ENCODE measurements at places on chromosomes 2 and 18.

DNA sequence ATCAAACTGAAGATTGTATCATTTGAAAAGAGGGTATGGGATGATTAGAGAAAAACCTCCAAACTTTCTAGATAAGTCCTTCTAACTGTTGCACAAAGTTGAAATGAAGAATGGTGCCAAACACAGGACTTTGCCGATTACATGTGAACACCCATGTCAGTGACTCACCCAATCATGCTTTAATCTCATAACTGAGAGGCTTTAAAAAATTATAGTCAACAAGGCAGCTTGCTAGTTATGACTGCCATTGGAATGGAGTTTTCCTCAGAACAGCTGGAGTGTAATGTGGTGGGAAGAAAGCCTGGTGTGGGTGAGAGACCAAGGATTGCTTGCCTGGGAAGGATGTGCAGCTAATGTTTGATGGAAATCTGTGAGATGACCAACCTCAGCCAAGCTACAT is 98.2 kb upstream of the ALPP start:
- DNase-seq = no peak

DNA sequence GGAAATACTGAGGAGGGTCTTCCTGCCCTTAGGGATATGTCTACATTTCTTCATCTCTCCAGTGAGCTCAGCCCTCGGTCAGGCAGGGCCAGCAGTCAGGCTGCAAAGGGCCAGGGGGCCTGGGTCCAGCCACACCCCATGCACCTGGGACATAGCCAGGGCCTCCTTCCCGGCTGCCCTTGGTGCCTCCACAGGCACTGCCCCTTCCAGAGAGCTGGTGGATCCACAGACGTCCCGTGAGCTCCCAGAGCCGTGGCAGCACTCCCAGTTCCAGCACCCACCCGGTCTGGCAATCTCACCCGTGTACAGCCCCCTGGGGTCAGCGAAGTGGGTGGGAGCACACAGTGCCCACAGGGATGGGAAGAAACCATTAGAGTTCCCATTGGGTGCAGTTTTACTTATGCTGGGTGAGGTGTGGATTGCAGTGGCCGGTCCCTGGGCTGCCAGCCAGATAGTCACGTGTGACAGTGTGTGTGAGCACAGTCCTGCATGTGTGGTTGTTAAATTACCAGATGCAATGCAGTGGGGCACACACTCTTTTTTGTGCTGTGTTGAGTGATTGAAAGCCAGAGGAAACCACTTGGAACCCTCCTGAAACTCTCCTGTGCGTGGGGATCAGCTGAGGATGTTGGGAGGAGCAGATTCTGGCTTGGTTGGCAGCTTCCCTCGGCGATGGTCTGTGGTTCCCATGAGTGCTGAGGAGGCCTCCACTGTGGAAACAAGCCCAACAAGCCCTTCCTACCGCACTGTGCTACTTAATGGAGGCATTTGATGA is 131.0 kb downstream of the SNTG2 start:
- no peak for DNase-seq

- no peak for DNase-seq
These were observed 16.0 kb downstream of the ARID5A start for GRCh38 chr2:96552315-96553175.

GRCh38 chr2:14219306-14219705 is 413.2 kb upstream of the LRATD1 start:
- no peak for DNase-seq

DNA sequence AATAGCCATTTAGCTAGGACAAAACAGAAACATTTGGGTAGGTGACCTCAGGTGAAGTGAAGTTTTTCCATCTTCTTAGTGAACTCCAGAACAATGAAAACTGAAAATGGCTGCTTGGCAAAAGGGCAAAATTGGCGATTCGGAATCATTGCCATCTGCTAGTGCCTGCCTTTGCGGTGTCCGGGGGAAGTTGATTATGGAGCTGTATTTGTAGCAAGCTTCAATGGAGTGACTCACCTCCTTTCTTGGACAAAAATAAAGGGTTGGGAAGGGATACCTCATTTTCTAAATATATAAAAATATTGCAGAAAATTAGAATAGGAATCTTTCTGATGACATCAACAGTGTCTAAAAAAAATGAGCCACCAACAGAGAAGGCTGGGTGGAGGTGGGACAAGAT is 460.5 kb downstream of the TGIF1 start:
- no peak for DNase-seq

DNA sequence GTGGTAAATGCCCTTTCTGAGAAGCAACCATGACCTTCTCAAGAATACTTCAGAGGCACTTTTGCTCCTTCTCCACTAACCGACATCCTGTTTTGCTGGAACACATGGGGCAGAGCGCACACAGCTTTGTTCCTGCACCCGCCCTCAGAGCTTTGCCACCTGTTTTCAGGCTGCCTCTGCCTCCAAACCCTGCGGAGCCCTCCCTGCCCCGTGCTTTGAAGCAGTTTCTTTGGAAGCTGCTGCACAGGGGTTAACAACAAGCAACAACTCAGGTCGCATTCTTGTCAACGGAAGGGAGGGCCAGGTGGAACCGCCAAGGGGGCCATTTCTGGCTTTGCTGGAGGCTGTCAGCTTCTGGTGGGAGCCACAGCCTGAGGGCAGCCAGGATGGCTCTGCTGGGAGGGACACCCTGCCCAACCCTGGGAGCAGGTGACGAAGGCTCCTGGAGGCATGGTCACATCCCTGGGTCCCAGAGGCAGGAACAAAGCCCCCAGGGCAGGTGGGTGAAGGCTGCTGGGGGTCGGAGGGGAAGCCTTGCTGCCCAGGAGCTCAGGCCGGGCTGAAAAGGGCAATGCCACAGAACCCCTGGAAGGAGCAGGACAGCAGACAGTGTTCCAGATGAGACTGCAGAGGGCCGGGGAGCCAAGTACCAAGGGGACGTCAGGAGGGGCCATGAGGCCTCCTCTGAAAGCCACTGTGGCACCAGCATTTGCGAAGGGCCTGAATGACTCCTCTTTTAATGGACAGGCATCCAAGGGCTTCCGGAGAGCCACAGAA is 46.8 kb downstream of the MRPS5 start:
- DNase-seq = no peak

GRCh38 chr2:30708491-30709290 is 98.6 kb downstream of the CAPN13 start:
- no peak for DNase-seq

DNA sequence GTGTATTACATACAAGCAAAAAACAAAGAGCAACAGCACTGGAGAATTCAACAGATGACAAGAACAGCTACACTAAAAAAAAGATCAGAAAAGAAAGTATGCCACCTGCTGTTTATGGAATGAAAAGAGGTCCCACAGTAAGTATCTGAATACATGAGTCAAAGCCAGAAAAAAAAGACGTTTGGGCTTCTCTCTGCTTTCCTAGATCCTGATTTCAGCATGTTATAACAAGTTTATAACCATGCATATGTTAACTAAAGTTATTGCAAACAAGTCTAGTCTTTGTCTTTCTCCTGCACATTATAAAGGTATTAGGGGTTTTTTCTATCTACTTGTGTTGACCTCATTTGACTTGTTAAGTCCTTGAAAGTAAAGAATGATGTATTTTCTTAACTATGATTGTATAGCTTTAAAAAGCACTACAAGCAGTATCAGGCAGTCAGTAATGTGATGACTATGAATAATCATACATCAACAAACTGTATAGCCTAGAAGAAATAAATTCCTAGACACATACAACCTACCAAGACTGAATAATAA is 108.5 kb upstream of the COL5A2 start:
- no peak for DNase-seq

- no peak for DNase-seq
These were observed 15.0 kb downstream of the KCNJ13 start for GRCh38 chr2:232761301-232761907.

DNA sequence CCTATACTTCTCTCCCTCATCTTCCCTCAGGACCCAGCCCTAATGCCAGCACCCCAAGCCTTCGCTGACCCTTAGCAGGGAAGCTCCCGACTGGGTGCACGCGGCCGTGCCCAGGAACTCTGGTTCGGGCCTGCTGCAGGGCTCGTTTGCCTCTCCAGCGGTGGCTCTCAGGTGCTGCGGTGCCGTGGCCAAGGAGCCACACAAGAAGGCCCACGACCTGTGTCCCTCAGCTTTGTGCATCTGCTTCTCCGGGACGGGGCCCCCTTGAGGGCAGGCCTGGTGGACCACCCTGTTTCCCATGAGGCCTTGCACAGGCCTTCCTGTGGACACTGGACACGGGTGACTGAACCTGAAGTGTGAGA is 17.7 kb downstream of the BOK start:
- no peak for DNase-seq

GRCh38 chr2:219399716-219400478 is 12.2 kb upstream of the DNPEP start:
- no peak for DNase-seq

- no peak for DNase-seq
These were observed 3.5 kb upstream of the NAGK start for GRCh38 chr2:71064754-71065621.

GRCh38 chr2:239605976-239606375 is 205.2 kb upstream of the HDAC4 start:
- no peak for DNase-seq

- no peak for DNase-seq
These were observed 56.5 kb upstream of the TTC39C start for GRCh38 chr18:23958036-23958435.

GRCh38 chr2:30287190-30287840 is 56.0 kb downstream of the LBH start:
- DNase-seq = no peak

- DNase-seq = no peak
These were observed 3.0 kb downstream of the PDE11A start for GRCh38 chr2:178069551-178069950.

GRCh38 chr2:237744613-237745249 is 53.8 kb upstream of the RBM44 start:
- DNase-seq = peak; percentile 55

GRCh38 chr2:181058378-181059269 is 78.2 kb downstream of the UBE2E3 start:
- no peak for DNase-seq

DNA sequence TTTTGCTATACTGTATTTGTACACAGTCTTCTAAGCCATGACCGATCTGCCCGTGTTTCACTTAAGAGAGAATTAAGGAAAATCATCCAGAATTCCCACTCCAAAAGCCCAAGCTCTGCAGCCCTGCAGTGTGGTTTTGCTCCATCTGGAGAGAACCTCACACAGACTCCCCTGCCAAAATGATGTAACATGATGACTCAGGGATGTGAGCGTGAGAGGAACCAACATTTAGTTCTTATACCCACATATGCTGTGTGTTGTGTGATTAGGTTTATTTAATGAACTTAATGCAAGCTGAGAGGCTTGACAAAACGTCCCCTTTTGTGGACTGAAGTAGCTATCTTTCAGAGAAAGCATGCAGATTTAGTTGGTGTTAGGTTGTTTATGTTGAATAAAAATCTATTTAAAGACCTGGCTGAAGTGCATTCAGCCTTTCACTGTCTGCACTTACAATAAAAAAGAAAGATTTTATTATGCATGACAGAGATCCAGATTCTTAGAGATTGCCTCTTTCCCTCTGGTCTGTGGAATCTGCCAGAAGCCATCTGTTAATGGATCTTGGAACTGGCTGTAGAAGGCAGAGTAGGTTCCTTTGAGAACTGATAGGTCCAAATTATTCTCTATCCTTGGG is 6.3 kb downstream of the RAB12 start:
- DNase-seq = no peak
